Breast epithelium (tissue), 4 donors: ENCODE measurements at places on chromosomes 1 and 21. TPM values are rescaled to one million over a fixed set of nuclear protein-coding genes. Genes with fewer than 3 reads are reported as not detected.

MATN1 gene
- total RNA-seq = not detected

OR2G6 gene
- not detected for total RNA-seq

GRCh38 chr1:1428174-1428573, 7.1 kb upstream of the ANKRD65 start:
- no peak for DNase-seq

DNA sequence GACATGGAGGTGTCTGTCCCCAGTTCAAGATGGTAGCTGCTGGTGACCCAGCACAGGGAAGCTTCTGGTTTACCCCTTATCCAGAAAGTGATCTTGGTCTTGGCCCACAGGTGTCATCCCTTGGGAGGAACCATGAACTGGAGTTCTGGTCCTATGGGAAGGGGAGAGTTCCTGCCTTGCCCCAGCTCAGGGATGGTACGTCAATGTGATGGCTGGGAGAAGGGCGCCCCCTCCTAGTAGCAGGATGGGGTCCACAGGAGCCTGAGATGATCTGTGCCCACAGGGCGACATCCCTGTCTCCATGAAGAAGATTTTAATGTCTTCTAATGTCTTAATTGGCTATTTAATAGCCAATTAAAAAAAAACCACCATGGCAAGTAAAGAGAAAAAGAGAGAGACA, 249.8 kb downstream of the SIPA1L2 start:
- no peak for DNase-seq
